ENCODE measurements at places on chromosomes 7 and 10. TPM values are rescaled to one million over a fixed set of nuclear protein-coding genes. Genes with fewer than 3 reads are reported as not detected.

The REPIN1 gene
- 90.6 TPM for polyA plus RNA-seq

The OR6V1 gene
- not detected for polyA plus RNA-seq

The RBP3 gene
- polyA plus RNA-seq, result 0.04 TPM

The MYO1G gene
- polyA plus RNA-seq, result 0.52 TPM

The ZMIZ2 gene
- polyA plus RNA-seq, result 27.1 TPM

The TRPV5 gene
- 0.08 TPM for polyA plus RNA-seq

The WNT8B gene
- not detected for polyA plus RNA-seq

The SLC16A12 gene
- not detected for polyA plus RNA-seq

The HOXA7 gene
- polyA plus RNA-seq, result 13.3 TPM

The AKR1C3 gene
- polyA plus RNA-seq, result 1.2 TPM

The SPOCK2 gene
- 2.9 TPM for polyA plus RNA-seq

The TRIM4 gene
- polyA plus RNA-seq, result 20.5 TPM

The PRSS2 gene
- polyA plus RNA-seq, result not detected

The AZGP1 gene
- 0.62 TPM for polyA plus RNA-seq

The PDE1C gene
- 3.8 TPM for polyA plus RNA-seq

The PPP1R17 gene
- not detected for polyA plus RNA-seq

The DENND2A gene
- 76.7 TPM for polyA plus RNA-seq

The PNLIP gene
- not detected for polyA plus RNA-seq

The SOSTDC1 gene
- 13.7 TPM for polyA plus RNA-seq

The NRG3 gene
- polyA plus RNA-seq, result 0.07 TPM

The CRCP gene
- 20.8 TPM for polyA plus RNA-seq

The GNGT1 gene
- not detected for polyA plus RNA-seq

The TYW1B gene
- polyA plus RNA-seq, result not detected

All from muscle of arm (tissue), 14 donors.